ENCODE measurements at places on chromosomes 1 and 21.

DNA sequence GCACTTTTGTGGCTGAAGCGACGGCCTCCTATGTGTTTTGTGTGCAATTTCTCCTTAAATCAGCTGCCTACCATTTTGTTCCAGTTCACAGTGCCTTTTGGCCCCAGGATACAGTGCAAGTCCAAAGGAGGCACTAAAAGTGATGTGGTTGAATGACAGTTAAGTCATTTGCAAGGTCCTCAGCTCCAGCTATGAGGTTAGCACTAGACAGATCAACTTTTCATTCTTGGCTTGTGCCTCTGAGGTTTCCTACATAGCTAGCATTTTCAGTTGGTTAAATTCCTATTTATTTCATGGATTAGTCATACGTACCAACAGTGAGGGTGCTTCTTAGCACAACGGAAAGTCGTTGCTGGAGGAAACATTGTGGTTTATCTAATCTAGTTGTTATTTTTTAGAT lies 59.3 kb upstream of the NTPCR start:
- DNase-seq: peak; percentile 94

DNA sequence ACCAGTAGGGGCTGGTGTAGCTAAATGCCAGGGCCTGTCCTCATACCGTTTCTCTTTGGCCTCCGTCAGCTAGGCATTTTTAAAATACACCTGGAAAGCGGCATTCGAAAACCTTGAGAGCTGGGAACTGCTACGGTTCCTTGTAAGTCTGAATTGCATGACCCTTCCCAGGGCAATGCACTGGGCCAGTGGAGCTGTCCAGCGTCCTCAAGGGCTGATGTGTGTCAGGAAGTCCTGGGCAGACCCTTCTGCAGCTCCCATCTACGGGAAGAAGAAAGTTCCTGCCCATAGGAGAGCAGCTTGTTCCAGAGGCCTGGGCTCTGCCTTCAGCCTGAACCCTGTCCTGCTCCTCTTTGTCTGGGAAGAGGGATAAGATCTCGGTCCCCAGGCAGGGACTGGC lies 34.1 kb downstream of the UBASH3A start:
- no peak for DNase-seq

- no peak for DNase-seq
Measured at GRCh38 chr1:109905491-109905890, 5.2 kb upstream of the CSF1 start.

DNA sequence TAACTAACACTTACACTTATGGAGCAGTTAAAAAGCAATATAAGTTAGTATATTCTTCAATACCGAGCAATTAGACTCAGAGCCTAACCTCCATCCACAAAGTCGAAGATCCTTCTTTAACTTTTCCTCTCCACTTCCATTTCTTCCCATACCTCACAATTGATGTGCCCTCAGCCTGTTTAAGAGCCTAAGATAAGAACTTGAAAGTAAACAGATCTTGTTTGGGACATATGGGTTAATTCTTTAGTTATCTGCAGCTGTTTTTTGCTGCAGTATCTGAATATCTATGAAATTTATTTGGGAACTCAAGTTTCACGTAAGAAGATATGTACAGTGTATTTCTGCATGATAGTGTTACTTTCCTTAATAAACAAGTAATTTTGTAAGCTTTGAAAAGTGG lies 51.5 kb downstream of the MIGA1 start:
- peak; percentile 8 for DNase-seq

DNA sequence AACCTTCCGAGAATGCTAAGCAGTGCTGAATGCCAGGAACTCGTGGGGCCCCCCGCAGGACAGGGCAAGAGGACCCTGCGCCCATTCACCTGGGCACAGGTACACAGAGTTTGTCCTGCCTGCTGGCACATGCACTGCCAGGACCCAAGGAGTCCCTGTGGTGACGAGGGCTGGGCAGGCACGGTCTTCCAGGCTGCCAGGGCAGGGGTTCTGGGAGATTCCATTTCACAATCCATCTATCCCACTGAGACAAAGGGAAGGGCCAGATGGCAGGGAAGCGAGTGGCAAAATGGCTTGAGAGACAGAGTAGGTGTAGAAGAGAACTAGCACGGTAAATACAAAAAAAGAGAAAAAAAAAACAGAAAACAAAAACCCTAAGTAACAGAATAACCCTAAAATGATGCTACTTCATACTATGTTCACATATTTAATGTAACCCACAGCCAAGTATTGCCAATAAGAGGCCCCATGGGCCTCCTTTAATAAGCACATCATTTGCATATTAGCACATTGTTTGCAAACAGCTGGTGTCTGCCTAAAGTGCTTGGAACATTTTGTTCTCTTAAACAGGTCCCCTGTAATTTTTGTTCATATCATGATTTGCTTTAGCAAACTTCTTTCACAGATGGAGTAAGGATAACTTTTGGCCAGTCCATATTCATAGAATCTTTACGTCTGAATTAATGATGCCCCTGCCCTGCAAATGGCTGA lies 83.8 kb downstream of the STUM start:
- no peak for DNase-seq

- DNase-seq: no peak
Measured at GRCh38 chr1:113579256-113580018, 179.8 kb downstream of the PHTF1 start.

DNA sequence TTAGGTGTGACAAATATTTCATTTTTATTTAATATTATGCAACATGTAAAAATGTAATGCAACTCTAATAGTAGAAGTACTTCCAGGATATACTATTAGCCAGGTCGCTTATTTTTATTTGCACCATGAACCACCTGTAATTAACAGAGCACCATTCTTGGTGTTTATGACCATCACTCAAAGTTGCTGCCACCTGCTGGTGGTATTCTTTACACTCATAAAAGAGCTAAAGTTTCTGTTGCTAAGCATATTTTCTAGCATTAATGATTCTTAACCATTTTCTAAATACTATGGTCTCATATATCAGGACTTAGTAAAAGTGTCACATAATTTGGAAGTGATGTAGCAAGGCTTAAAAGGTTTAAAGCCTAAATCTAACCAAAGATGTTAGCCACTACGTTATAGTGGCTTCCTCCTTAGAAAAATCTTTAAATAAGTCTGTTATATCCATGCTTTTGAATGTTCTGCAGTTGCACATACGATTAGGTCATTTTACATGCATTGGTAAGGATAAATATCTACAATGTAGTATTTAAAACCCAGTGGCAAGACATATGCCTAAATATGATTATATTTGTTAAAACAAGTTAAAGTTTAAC lies 244.5 kb downstream of the NEGR1 start:
- peak; percentile 43 for DNase-seq

DNA sequence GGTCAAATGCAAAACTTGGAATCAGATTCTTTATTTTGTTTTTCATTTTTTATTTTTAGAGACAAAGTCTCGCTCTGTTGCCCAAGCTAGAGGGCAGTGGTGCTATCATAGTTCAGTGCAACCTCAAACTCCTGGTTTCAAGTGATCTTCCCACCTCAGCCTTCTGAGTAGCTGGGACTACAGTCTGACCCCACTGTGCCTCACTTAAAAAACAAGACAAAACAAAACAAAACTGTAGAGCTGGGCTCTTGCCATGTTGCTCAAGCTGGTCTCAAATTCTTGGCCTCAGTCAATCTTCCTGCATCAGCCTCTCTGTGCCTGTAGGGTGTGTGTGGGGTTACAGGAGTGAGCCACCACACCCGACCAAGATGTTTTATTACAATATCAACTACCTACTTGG lies 396.0 kb upstream of the USP24 start:
- no peak for DNase-seq

DNA sequence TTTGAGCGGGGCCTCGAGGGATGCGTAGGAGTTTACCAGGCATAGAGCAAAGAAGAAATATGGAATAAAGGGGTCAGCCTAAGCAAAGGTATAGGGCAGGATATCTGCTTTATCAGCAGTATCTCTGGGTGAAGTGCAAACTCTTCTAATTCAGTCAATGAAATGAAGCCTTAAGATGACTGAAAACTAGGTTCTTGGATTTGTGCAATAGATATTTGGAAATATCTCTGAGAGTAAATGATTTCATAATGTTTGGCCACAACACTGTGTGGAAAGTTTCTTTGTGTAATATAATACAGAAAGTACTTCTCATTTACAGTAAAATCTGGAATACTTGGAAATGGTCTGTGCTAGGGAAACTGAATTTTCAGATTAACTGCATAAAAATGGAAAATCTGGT lies 26.1 kb downstream of the KCNJ15 start:
- peak; percentile 77 for DNase-seq

GRCh38 chr1:89953131-89953626 lies 41.7 kb upstream of the ZNF326 start:
- peak; percentile 89 for DNase-seq

- no peak for DNase-seq
Measured at GRCh38 chr1:220045356-220046051, 801 bp downstream of the EPRS1 start.

DNA sequence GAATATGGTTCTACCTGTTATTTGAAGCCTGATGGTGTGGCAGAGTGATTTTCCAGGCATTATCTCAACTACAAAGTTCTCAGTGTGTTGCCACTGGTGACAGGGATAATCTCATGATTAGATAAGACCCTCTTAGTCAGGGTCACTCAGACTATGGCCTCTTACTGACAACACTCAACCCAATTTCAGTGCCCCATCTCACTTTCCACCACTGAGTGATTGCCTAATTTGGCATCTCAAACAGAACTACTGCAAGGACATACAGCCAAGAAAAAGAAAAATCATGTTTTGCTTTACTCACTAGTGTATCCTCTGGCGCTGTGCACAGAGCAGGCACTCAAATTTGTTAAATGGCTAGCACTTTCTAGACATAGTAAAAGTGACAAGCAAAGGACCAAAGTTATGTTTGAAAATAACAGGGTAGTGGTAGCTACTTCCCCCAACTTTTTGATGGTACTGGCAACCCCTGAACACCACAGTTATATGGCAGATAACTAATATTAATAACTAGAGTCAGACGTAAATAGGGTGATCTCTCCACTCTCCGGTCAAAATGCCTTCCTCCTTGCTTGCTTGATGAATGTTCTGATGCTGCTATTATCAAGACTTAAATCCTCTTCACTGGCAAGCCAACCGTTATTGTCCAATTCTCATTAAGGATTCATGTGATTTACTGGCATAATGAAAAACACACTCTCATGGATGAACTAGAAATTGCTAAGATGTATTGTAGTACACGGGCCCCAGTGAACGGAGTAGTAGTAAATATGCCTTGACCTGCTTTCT lies 37.1 kb upstream of the SLC30A10 start:
- no peak for DNase-seq

GRCh38 chr1:18854331-18855025 lies 5.0 kb downstream of the TAS1R2 start:
- DNase-seq: no peak

DNA sequence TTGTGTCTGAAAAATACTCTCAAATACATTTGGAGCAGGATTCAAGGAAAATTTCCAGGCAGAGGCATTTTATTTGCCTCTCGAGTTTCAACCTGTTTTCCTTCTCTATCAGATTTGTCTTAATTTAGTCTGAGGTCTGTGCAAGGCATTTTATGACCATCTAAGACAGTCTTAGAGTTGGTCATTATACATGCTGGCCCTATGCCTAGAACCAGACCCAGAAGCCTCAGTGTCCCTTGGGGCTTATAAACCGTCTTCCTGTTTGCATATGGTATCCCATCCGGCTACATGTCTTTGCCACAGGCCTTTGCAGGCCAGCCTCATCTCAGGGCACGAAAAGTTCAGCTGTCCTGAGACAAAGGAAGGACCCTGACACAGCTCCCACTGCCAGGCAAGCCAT lies 346.1 kb downstream of the SIPA1L2 start:
- peak; percentile 58 for DNase-seq

- peak; percentile 82 for DNase-seq
Measured at GRCh38 chr1:79293611-79294010, 287.1 kb upstream of the ADGRL4 start.

DNA sequence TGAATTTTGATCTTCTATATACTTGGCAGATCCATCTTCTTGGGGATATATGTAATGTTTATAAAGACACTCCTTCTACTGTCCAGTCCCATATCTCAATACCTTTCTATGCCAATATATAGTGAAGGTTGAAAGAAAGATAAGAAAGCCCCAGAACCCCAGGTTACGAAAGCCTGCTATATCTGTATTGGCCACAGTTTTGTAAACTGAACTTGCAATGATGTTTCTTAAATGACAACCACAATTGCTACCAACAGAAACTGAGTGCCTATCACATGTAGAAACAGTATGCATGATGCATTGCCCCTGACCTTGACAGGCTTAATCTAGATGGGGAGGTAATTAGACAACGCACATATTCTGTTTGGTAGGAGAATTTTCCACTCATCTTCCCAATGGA lies 7.8 kb upstream of the RIMKLA start:
- no peak for DNase-seq

- no peak for DNase-seq
Measured at GRCh38 chr1:14120895-14121294, 420.9 kb downstream of the PRDM2 start.

DNA sequence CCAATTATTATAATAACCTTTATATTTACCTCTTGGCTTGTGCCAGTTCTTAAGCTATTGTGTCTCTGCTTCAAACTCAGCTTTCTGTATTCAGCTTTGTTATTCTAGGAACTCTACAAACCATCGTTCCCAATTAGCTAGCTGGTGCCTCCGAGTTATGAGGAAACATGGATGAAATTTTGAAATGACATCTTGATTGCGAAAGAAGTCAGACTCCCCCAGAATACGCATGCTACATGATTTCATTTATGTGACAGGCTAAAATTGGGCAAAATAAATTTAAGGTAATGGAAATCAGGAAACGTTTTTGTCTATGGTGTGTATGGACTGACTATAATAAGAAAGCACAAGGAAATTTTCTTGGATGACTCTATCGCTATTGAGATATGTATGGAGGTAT lies 256.8 kb upstream of the NCAM2 start:
- no peak for DNase-seq

Measured in LHCN-M2 (cell line).